Mucosa of gallbladder (tissue), 1 donor: ENCODE measurements at places on chromosomes 7 and 10. TPM values are rescaled to one million over a fixed set of nuclear protein-coding genes. Genes with fewer than 3 reads are reported as not detected.

DNA sequence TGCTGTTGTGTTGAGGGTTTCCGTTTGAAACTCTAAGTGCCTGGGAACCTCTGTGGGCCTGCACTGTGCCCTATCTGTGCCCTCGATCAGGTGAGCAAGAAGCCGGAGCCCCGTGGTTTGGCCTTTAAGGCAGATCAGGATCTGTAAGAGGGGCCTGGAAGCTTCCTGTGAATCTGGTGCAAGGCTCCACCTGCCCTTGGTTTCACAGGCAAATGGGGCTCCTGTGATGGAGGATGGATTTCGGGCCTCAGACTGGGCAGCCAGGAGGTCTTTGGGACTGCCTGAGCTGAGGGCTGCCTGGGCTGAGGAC, 21.6 kb downstream of the SCART1 start:
- no peak for DNase-seq

DNA sequence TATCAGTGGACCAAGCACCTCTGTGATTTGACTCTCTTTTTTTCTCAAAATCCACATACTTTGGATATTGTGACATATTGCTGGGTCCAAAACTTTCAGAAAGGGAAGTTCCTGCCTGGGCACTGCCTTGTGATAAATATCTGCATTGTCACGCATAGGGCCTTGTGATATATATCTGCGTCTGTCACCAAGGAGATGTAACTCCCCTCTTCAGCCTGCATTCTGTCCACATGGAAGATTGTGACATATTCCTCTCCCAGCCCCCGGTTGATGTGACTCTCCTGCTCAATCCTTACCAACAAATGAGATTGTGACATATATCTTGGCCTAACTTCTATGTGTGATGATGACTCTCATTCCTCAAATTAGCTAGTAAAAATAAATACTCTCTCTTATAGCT, 25.4 kb upstream of the ZNF107 start:
- DNase-seq, result no peak

DNA sequence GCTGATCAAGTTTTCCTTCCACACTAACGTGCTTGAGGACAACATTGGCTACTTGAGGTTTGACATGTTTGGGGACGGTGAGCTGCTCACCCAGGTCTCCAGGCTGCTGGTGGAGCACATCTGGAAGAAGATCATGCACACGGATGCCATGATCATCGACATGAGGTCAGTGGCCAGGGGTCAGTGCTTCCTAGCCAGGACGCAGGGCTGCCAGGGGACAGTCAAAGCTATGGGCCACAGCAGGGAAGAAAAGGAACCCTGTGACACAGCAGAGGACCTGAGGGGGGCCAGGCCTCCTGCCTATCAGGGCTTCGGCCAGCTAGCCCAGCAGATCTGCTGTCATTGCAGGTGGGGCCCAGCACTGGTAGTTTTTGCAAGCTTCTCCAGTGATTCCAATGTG, 5.2 kb downstream of the RBP3 start:
- DNase-seq, result no peak

- DNase-seq, result no peak
These were observed 44.3 kb downstream of the CCDC71L start for GRCh38 chr7:106616708-106617051.

DNA sequence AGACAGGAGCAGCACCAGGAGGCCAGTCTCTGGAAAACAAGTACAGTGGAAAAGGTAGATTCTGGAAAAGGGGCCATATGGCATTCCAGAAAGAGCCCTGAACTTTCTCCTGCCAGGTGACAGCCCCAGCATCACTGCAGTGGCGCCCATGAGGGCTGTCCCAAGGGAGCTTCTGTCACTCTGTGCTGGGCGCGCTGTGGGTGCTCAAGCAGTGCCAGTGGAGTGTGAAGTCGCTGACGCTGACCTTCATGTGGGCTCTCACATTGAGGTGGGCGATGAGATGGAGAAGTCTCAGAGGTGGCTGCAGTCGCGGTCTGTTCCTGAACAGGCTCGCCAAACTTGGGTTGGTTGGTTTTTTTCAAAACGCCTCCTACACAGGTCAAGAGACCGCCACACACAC, 38.2 kb downstream of the FKBP6 start:
- no peak for DNase-seq

ZNF727 gene
- 4.0 TPM for total RNA-seq

ENTPD1 gene
- 68.3 TPM for total RNA-seq
